ENCODE measurements at places on chromosomes 4 and X.

GRCh38 chr4:25779021-25779420, 83.8 kb downstream of the SEL1L3 start:
- no peak for DNase-seq

GRCh38 chr4:180052629-180053028, 2190.6 kb upstream of the TENM3 start:
- no peak for DNase-seq

GRCh38 chr4:6307230-6307629, 37.6 kb downstream of the WFS1 start:
- DNase-seq: no peak

DNA sequence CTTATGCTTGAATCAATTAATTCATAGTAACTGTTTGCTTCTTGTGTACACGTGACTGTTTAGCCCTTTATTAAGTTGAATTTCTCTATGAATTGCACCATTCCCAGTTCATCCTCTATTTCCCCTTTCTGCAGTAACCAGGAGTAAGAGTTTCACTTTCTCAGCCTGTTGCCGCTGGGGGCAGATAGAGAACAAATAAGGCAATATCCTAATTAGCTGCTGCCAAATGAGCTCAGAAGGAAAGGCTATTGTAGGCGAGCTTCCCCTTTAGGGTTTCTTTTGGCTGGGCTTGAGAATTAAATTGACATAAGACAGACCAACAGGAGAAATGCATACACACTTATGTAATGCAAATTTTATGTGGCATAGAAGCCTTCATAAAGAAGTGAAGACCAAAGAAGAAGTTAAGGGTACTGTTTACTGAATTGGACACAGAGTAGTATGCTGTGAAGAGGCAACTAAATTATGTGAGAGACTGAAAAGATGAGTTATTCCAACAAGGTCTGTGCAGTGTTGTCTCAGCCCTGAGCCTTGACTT, 1594.7 kb downstream of the TECRL start:
- no peak for DNase-seq

GRCh38 chr4:8090312-8090711, 68.3 kb downstream of the ABLIM2 start:
- DNase-seq: no peak

DNA sequence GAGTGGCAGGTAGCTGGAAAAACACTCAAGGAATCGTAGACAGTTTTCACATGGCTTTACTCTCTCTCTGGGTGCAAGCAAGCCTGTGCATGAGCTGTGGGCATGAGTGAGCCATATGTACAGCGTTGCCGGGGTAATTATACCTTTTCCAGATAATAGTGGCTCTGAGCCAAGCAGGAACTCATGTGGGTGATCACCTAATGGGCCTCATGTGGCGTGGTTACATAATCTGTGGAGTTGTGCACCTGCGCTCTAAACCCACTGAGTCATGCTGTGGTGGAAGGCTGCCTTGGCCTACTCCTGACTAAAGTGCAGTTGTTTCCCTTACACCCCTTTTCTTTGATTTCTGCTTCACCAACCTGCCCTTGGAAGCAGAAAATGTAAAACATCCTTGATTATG, 1564.5 kb upstream of the PCDH10 start:
- no peak for DNase-seq

GRCh38 chr4:87851332-87851731, 18.6 kb downstream of the MEPE start:
- no peak for DNase-seq

GRCh38 chr4:44120646-44121045, 328.0 kb downstream of the KCTD8 start:
- no peak for DNase-seq

GRCh38 chrX:9903146-9903545, 64.0 kb upstream of the CLDN34 start:
- no peak for DNase-seq

GRCh38 chr4:26104056-26104685, 190.2 kb downstream of the SMIM20 start:
- DNase-seq: no peak

- no peak for DNase-seq
These were observed 75.7 kb downstream of the HTRA3 start for GRCh38 chr4:8345053-8345945.

GRCh38 chr4:1074077-1074476, 39.3 kb downstream of the RNF212 start:
- no peak for DNase-seq

- no peak for DNase-seq
These were observed 7.6 kb upstream of the HTRA3 start for GRCh38 chr4:8261851-8262535.

- DNase-seq: no peak
These were observed 234.5 kb upstream of the SLIT2 start for GRCh38 chr4:20017070-20017776.

- DNase-seq: no peak
These were observed 27.2 kb downstream of the SLC39A8 start for GRCh38 chr4:102318105-102318504.

DNA sequence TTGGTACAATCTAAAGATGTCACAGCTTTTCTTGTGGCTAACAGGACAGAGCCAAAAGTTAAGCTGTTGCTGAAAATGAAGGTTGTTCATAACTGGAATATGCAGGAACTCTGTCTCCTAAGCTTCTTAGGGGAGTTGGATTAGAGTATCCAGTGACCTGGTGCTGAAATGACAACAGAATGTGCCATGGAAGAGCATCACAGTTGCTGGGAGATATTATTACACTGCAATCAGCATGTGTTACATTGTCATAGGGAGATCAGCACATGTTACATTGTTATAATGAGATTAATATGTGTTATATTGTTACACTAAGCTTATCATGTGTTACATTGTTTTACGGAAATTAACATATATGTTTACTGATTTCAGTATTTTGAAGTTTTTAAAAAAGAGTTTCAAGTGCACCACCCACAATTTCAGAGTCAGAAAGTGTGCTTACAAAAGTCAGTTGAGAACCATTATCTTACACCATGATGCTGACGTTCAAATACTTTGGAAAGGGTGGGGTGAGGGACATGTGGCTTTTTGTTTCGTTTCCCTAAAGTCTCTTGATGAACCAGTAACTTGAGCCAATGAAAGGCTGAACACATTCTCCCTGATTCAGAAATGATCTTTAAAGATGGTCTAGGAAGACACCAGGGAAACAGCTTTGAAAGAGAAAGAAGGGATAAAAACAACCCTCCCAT, 113.4 kb downstream of the DRD5 start:
- no peak for DNase-seq

DNA sequence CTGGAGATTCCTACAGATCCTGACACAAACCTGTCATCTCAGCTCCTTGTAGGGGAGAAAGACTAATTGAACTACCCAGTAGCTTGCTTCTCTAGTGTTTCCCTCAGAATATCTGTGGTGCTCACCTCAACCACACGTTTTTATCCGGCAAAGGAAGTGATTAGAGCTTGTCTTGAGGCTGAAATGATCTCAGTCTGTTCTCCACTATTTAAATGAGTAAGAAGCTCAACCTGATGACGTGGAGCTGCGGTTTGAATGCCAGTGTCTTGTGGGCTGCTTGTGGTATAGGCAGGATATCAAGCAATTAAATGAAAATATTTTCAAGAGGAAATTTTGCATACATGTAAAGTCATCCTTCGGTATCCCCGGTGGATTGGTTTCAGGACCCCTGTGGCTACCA, 270.2 kb downstream of the TLL1 start:
- no peak for DNase-seq

DNA sequence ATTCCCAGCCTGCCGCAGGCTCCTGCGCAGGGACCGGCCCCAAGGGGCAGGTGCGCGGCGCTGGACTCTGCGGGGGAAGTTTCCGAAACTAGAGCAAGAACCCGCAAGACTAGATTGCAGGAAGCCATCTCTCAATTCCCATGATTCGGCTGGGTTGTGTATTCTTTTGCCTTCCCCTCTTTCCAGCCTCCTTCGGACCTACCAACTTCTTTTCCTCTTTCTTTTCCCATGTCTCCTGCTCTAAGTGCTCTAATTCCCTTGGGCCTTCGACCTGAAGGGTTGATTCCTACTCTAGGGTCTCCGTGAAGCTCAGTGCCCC, 645 bp upstream of the OPHN1 start:
- no peak for DNase-seq

DNA sequence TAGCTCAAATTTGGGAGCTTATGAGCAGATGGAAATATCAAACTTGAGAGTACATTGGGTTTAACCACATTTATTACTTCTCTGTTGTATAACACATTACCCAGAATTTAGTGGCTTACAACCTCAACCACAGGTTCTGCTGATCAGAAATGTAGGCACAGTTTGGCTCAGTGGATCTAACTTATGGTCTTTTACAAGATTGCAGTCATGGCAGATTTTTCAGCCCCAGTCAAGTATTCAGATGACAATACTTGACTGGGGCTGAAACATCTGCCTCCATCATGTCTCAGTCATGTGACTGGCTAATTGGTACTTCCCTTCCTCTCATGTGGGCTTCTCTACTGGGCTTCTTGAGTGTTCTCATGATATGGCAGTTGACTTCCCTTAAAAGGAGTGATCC, 44.0 kb upstream of the ADAD1 start:
- no peak for DNase-seq

GRCh38 chr4:6548201-6548881, 26.6 kb upstream of the MAN2B2 start:
- DNase-seq: no peak

DNA sequence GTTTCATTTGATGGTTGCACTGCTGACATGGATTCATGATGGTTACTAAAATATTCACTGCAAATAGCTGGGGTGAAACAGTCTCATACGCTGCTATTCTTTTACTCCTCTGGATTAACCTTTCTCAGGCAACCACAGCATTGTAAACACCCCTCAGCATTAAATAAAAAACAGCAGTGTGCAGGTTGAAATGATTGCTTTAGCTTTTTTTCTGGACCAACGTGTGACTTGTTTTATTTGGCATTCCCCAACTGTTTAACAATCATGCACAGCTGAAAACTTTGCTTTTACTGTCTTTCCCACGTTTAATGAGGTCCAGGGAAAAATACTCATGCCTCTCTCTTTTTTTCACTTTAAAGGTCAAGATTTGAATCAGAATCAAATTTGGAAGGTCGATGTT, 490.8 kb downstream of the RAPGEF2 start:
- DNase-seq: no peak

DNA sequence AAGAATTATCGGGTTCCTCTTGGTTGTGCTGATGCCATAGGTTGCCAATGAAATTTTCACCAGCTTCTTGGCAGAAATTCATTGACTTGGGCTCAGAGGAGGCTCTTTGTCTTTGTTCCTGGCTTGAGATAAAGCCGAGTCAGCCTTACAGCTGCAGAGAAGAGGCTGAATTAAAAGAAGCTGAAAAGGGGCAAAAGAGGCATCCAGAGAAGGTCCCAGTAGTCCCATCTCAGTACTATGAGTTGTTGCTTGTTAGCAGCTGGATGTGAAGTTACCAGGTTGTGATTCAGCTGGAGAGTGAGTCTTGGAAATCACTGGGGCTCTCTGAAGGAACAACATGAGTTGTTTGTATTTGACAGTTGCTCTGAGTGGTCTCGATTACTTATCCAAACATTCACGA, 59.7 kb downstream of the SMAD1 start:
- DNase-seq: no peak

DNA sequence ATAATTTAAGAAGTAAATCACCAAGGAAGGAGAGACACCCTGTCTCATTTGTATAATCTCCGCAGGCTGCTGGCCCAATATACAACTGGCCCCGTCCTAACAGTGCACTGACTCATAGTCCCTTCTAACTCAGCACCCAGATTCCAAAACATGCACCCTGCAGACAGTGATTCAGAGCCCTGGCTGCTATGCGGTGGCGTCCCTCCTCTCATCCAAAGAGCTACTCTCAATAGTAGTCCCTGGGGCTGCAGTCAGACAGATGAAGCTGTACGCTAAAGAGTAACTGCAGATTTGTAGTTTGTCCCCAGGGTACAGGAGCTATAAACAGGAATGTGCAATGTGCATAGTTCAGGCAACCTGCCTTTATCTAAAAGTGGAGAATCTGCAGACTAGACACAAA, 23.0 kb downstream of the GABRA3 start:
- DNase-seq: no peak

- DNase-seq: no peak
These were observed 239.0 kb downstream of the THOC2 start for GRCh38 chrX:123493857-123494256.

DNA sequence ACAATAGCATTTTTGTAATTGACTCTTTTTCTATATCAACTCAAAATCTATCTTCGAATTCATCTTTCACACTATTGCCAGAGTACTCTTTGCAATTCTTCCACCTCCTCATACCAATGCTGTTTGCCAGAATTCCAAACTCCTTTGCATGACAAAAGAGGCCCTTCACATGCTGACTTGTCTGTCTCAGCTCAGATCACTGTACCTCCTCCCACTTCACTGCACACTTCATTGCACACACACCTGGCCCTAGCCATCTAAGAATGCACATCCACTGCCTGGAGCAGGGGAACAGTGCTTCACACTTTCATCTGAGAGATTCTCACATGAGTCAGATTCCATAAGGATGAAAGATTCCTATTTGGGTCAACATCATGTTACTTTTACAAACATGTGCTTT, 56.5 kb downstream of the PRDM5 start:
- no peak for DNase-seq

- DNase-seq: no peak
These were observed 17.5 kb upstream of the PPP2R2C start for GRCh38 chr4:6489927-6490326.

DNA sequence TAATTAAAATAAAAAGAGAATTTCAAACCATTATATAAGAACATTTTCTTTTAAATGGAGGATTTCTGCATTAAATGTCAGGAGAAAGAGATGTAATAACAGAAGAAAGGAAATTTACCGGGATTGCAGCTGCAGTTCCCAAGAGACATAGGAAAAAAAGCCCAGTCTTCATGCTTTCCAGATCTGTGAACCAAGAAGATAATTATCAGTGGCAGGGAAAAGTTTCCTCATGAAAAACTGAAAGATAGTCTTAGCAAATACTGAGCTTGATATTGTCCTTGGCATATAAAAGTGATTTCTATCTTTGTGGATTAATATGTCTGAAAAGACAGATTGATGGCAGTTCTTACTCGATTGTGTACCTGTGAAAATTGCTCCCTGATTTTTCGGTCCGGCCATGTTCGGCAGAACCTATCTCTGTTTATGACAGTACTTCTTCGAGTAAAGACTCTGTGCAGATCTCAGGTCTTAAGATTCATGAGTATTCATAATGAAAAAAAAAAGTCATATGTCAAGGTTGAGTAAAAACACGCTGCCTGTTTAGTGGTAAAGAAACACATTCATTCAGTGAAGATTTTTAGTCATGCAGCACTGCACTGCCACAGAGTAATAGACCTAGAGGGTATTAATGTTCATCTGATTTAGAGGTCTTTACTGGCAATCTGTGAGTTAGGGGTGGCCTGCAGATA, 29.6 kb downstream of the SPARCL1 start:
- no peak for DNase-seq

DNA sequence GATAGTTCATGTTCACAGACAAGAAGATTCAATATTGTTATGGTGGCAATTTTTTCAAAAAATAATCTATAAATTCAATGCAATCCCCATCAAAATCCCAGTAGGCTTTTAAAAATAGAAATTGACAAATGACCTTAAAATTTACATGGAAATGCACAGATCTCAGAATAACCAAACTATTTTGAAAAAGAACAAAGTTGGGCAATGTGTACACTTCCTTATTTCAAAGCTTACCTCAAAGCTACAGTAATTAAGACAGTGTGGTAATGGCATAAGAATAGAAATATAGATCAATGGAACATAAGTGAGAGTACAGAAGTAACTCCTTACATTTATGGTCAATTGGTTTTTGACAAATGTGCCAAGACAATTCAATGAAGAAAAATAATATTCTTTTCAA, 39.0 kb downstream of the FRMD7 start:
- no peak for DNase-seq

GRCh38 chr4:139018501-139018900, 2.9 kb downstream of the NOCT start:
- no peak for DNase-seq

Measured in stimulated activated CD8-positive, alpha-beta memory T cell treated with anti-CD3 and anti-CD28 coated beads, Interleukin-4, amount 100 ng/mL, for 1 hour (primary cell).